ENCODE measurements at places on chromosomes 16 and 17.

DNA sequence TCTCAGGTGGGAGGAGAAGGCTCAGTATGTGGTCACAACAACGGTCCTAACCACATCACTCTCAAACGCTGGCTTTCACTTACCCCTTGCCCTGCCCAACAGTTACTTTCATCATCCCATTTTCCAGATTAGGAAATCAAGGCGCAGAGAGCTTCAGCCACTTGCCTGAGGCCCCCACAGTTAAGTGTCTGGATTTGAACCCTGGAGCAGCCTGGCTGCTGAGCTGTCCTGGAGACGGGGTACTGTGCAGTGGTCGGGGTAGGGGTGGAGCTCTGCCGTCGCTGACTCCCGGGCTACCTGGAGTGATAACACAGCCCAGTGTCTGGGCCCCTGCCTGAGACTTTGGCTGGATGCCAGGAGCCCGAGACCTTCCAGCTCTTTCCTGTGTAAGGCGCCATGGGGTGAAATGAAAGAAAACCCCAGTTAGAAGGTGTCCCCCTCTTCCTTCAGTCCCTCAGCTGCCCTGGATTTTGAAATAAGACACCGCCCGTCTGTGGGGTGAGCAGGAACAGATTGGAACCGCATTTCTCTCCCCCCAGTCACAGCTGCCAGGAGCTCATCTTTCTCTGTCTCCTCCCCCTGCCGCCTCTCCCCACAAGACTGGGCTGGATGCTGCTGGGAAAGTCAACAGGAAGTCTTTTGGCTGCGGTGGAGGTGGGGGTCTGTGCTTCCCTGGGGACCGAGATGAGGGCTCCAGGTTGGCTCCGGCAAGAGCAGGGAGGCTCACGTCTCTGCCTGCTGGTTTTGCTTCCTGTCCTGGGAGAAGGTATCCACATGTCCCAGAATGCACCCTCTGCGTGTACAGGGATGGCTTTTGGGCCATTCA is 280.2 kb downstream of the SEC14L1 start:
- DNase-seq, result peak; percentile 64

DNA sequence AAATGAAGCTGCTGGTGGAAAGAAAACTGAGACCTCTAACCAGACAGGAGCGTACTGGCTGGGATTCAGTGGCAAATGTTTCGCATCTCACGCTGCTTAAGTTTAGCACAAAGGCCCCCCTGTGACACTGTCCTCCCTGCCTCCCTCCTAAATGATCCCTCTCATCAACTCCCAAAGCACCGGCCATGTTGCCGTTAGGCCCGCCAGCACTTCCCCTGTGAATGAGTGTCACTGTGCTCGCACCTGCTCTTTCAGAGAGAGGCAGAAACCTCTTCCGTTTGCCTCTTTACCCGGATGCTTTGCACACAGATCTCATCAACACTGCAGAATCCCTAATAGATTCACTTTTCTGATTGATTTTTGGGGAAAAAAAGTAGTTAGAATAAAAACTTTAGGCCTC is 26.5 kb downstream of the MBTPS1 start:
- no peak for DNase-seq

- DNase-seq, result no peak
Measured at GRCh38 chr16:66304151-66304550, 62.3 kb upstream of the CDH5 start.

GRCh38 chr16:82195917-82196494 is 26.0 kb upstream of the MPHOSPH6 start:
- peak; percentile 59 for DNase-seq

Measured in NCI-H748 treated with DMSO at 0.1 percent for 48 hours (cell line).